HL-60 (cell line): ENCODE measurements at places on chromosomes 7 and 10.

DNA sequence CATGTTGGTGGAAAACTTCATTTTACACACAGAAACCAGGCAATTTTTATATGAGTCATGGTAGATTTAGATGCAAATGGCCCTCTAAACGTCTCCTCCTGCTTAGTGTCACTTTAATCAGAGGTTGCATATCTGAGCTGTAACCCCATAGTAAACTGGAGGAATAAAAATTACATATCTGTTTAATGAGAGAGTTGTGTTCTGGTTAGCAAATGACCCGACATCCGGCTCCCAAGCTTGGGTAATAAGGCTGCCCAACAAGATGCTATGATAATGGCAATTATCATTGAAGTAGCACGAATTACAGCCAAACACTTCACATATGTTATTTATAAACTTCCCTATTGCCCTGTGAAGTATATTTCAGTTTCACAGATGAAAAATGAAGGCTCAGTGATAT is 10.6 kb upstream of the ADAM12 start:
- no peak for DNase-seq

GRCh38 chr10:124428207-124428777 is 9.6 kb upstream of the OAT start:
- DNase-seq: no peak

- no peak for DNase-seq
Measured at GRCh38 chr10:113345826-113346624, 206.8 kb upstream of the HABP2 start.

GRCh38 chr7:69295977-69296376 is 302.3 kb upstream of the AUTS2 start:
- DNase-seq: no peak

- DNase-seq: peak; percentile 82
Measured at GRCh38 chr10:110671788-110672579, 27.8 kb downstream of the RBM20 start.

- no peak for DNase-seq
Measured at GRCh38 chr10:3530783-3531645, 254.0 kb downstream of the KLF6 start.

- DNase-seq: no peak
Measured at GRCh38 chr10:31374146-31374696, 55.2 kb downstream of the ZEB1 start.

DNA sequence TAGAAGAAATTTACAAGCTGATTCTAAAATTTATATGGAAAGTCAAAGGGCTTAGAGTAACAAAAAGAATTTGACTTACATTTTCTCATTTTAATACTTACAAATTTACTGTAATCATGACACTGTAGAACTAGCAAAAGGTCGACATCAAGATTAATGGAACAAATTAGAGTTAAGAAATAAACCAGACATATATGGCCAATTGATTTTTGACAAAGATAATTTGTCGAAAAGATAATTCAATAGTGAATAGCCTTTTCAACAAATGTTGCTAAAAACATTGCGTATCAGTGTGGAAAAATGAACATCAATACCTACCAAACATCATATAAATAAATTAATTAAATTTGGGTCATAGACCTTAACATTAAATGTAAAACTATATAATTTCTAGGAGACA is 955.5 kb upstream of the AUTS2 start:
- no peak for DNase-seq

GRCh38 chr7:33986951-33987947 is 81.9 kb downstream of the BMPER start:
- no peak for DNase-seq

DNA sequence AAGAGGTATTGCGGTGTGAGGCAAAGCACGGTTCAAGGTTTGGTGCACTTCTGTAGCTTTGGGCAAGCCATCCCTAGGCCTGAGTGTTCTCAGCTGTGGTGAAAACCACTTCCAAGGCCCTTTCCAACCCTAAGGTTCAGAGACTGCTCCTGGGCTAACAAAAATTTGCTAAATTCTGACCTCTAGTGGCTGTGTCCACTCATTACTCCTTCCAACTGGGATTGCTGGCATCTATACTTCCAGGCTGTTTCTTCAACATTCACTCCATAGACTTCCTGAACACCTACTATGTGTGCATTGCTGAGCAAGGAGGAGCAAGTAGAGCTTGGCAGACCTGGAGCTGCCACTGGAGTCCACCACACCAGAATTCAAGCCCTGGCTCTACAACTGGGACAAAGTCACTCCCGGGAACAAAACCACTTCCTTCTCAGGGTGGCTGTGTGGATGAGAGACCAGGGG is 29.3 kb upstream of the SH3PXD2A start:
- peak; percentile 56 for DNase-seq

DNA sequence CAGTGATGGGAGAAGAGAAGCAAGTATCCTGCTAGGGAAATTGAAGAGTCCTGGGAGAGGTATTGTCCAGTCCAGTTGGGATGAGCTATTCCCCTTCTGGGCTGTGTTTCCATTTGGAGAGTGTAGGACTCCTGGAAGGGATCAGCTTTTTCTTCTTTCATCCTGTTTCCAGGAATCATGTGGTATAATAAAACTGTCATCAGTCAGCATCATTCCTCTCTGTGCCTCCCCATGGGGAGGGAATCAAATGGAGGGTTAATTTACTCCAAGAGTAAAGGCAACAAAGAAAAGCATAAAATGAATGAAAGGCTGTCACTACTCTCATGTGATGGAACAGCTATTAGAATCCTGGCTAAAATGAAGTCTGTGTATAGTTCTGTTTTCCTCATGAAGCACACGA is 429.9 kb downstream of the SORCS3 start:
- DNase-seq: no peak

GRCh38 chr7:135745703-135746312 is 2.8 kb downstream of the FAM180A start:
- no peak for DNase-seq

DNA sequence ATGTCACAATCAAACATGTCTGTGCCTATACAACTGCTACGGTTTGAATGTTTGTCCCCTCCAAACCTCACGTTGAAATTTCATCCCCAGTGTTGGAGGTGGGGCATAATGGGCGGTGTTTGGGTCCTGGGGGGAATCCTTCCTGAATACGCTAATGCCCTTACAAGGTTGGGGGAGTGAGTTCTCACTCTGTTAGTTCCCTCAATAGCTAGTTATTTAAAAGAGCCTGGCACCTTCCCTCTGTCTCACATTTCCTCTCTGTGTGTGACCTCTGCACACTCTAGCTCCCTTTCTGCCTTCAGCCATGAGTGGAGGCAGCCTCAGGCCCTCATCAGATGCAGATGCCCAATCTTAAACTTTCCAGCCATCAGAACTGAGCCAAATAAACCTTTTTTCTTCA is 129.5 kb downstream of the GRM8 start:
- DNase-seq: no peak

DNA sequence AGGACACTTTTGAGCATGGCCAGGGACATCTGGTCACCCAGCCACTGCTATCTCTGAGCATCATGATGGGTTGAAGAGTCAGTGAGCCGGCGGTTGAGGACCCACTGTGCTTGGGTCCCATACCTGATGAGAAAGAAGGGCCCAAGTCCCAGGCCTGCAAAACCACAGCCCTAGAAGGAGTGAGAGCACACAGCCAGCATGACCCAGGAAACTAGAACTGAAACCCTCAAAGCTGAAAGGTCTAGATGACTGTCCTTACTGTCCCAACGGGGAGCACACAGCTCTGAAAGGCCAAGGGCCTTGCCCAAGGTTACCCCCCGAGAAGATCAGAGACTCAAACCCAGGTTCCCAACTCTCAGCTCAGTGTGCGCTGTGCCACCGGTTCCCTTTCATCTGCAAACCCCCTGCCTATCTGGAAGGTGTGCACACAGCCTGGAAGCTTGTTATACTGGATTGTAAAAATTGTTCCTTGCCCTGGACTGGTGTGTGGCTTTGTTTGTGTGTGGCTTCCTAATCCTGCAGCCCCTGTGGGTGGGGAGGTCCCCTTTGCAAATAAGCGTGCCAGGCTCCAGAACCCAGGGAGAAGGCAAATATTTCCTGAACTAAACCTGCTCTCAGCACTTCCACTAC is 22.6 kb upstream of the PSAP start:
- DNase-seq: no peak

DNA sequence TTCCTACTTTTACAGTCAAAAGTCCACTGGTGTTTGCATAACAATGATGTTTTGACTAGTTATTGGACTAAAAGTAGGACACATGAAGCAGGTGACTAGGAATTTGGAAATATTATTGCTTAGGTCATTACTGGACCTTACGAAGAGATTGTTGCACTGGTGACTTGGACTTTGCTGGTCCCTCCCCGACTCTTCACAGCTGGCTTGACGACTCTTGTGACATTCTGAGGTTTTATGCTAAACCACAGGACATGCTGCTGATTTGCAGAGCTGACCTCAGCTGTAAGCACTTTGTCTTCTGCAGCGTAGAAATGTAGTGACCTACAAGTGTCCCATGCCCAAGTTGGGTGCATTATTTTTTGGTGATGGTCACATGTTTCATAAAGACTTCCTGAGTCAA is 21.9 kb downstream of the PCBD1 start:
- DNase-seq: peak; percentile 13

- no peak for DNase-seq
Measured at GRCh38 chr7:124155432-124156022, 122.7 kb upstream of the TMEM229A start.

DNA sequence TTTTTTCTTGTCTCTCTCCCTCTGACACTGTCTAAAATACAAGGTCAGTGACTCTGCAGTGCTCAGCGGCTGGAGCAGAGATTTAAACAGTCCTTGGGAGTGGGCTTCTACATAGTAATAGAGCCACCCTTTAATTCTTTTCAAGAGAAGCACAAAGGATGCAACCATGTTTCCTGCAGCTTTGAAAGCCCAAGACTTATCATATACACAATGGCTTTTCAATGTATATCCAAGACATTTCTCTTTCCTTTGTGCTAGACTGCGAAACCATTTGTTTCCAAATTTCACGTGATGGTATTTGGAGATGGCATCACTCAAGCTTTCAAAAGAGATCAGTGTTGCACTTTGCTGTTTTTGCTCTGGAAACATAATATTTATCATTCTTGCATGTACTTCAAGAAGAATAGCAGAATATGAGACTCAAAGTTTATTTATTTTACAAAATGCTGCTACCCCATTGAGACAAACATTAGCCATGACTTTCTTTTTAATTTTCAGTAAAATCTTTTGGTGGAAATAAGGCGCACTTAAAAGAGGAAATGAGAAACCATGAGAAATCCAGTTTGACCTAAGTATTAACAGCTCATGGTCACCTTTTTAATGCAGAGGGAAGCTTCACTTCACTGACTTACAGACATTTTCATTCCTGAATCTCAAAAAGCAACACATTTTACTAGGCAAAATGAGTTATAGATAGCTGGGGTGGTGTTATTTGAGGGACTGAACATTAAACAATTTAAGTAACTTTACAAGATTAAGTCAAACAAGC is 76.6 kb downstream of the SEMA3C start:
- no peak for DNase-seq

GRCh38 chr7:106448992-106449859 is 164.4 kb upstream of the NAMPT start:
- DNase-seq: no peak

- DNase-seq: no peak
Measured at GRCh38 chr10:128001363-128001745, 94.5 kb downstream of the PTPRE start.

GRCh38 chr10:69229616-69229916 is 9.4 kb downstream of the HKDC1 start:
- no peak for DNase-seq

- DNase-seq: no peak
Measured at GRCh38 chr7:112022128-112022527, 184.1 kb downstream of the DOCK4 start.

- DNase-seq: no peak
Measured at GRCh38 chr10:114957673-114958072, 19.7 kb downstream of the TRUB1 start.

DNA sequence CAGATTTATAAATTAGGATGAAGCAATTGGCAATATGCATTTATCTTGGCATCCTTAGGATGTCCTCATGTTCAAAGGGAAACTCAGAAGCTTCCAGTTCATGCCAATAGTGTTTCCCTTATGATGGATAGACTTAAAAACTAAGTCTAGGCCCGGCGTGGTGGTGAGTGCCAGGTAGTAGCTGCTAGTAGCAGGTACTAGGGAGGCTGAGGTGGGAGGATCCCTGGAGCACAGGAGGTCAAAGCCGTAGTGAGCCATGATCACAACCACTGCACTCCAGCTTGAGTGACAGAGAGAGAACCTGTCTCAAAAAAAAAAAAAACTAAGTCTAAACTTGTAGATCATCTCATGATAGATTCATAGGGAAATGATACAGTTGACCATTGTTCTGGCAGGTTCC is 115.0 kb downstream of the DOCK1 start:
- no peak for DNase-seq

DNA sequence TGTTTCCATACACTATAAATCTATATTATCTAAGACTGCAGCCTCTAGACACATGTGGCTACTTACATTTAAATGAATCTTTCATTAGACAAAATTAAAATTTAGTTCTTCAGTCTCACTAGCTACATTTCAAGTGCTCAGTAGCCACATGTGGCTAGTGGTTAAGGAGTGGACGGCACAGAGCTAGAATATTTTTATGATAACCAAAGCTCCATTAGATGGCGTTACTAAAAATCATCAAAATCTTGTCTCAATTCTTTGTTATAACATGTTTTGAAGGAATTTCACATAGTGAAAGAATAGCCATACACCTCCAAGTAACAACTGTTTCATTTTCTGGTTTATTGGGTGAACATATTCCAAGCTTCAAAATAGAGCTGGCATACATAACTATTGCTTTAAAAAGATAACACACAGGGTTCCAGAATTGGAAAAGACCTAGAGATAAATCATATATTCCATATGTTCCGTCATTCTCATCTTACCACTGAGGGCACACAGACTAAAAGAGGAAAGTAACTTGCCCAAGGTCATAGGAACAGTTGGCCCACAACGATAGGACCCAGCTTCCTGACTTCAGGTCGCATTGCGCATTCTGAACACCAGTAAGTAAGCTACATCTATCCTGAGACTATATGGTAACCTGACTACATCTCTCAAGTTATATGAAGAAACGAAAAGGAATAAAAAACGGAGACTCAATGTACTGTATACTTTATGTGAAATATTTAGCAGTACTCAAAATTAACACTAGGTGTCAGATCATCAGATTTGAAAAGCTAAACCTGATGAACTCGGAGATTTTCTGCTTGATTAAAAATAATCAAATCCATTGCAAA is 66.6 kb downstream of the CAV1 start:
- no peak for DNase-seq

DNA sequence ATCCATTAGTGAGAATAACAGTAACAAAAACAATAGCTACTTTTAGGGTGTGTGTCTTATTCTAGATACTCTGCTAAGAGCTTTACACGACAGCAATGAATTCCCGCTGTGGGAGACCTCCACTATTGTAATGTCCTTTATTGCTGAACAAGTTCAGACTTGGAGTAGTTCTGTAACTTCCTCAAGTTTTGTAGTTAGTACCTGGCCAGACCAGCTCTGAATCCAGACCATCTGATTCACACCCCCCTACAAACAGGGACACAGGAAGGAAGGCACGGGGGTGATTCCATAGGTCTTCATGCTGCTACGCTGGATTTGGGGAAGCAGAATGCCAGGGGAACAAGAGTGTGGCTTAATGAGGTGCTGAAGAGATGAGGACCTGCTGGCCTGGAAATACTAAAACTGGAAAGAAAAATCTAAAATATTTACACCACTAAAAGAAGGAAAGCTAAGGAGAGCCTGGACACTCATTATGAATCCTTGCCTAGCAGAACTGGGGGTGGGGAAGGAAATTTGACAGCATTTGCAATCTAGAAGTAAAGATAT is 194.6 kb upstream of the TMEM72 start:
- no peak for DNase-seq
